ENCODE measurements at places on chromosomes 16 and 17.

DNA sequence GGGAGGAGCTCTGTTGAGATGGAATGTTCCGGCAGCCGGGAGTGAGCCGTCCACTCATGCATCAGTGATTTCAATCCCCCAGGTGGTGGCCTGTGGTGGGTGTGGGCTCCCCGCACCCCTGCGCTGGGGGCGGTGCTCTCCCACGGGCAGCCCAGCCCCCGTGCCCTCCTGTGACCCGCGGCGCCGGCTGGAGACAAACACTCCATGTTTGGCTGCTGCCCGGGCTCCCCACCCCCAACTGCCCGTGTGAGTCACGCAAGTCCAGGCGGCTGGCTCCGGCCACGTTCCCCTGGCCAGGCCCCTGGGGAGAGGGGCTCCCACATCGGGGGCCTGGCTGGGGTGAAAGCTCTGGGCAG, 29.4 kb downstream of the CACNA1H start:
- ATAC-seq, result no peak

DNA sequence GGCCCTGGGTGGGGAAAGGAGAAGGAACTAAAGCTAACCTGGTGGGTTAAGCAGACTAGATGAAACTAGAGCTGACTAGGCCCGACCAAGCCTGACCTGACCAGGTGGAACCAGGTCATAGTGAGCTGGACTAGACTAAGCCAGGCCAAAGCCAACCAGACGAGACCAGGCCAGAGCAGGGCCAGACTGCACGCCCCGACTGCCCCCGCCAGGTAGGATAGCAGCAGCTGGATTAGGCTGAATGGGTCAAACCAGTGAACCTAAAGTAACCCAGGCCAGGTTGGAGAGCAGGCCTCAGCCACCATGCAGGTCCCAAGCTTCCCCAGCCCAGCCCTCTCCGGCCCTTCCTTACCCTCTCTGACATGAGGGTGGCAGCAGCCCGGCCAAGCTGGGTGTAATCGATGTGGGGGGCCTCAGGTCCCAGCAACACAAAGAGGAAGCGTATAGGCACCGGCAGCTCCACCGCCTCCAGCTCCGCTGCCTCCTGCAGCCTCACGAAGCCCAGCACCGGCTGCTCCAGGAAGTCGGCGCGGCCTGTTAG, 9.1 kb downstream of the SLC4A1 start:
- ATAC-seq, result no peak

DNA sequence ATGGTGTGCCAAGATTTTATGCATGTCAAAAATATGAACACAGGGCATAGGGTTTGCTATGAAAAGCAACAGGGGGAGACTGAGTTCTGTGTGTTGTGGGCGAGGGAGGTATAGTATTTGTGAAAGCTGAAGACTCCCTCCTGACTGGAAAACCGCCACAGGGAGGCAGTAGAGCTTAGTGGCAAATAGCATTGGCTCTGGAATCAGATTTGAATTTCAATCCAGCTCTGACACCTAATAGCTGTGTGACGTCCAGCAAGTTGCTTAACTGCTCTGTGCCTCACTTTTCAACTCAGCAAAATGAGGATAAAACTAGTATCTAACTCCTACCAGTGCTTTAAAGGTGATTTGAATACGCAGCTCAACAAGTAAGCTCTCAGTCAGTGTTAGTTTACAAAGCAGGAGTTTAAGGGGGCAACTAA, 22.0 kb downstream of the KPNA2 start:
- ATAC-seq, result peak; percentile 44

- ATAC-seq, result no peak
Observed at GRCh38 chr17:81067391-81067811, 32.5 kb downstream of the BAIAP2 start.

DNA sequence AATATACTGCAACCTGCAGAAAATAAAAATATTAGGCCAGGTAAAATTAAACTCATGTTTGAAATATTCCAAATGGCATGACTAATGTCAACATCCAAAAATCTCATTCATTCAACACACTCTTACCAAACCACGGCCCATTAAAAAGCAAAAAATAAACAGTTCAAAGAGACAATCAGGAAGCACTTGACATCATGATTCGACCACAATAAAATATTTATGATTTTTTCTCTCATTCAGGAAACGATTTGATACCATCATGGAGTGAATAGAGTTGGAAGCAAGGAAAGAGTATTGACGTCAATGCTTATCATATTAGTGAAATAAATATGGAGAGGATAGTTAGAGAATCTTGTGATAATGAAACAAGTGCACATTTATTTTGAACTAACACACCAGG, 354.1 kb downstream of the KCNJ2 start:
- ATAC-seq, result no peak

DNA sequence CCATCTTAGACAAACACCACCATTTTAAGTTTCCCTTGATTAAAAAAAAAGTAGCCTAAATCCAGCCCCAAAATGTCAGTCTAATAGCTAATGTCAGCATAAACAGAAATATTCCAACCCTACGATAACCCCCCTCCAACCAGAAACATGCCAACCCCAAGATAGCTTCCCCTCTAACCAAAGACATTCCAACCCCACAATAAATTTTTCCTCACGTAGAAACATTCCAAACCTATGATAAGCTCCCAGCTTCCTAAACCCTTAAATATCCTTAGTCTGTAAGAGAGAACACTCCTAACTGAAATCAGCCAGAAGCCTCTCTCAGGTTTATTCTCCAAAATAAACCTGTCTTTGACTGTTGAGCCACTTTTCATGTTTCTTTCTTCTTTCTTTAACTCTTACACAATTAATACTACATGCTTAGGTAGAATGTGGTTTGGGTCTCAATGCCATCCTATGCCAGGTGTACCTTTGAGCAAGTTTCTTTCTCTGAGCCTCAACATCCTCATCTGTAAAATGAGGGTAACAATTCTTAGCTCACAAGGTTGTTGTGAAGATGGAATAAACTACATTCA, 10.5 kb upstream of the KRT38 start:
- ATAC-seq, result no peak

DNA sequence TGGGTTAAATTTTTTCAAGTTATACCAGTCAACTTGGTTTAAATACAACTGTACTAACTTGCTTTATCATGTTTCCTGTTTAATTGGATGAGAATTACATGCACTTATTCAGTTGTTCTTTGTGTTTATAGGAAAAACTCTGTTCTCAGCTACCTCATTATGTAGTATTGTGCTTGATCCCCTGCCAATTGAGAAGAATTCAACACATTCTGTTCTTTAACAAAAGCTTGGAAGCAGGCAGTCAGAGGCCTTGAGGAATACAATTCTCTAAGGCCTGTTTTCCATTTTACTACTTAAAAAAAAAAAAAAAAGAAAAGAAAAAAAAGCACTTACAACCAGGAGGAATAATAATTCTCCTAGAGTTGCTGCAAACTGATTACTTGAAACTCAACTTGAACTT, 60.6 kb upstream of the CMIP start:
- no peak for ATAC-seq

DNA sequence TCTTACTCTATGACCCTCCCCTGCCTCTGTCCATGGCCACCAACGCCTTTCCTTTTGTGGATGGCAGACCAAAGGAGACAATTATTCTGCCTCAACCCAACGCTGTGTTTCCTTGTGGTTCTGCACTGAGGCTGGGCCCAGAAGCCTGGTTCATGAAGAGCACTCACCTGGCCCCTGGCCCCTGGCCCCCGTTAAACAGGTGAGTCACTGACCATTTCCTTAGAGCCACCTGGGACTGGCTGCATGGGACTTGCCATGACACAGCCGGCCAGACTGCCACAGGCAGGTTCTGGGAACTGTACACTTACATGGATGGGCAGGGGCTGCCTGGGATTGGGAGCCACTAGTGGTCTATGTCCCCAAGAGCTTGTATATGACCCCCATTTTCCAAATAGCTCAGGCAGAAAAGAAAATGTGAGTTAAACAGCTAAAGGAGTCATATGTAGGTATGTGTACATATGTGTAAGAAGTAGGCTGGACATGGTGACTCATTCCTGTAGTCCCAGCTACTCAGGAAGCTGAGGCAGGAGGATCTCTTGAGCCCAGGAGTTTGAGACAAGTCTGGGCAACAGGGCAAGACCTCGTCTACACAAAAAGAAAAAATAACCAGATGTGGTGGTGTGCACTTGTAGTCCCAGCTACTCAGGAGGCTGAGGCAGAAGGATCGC, 181.9 kb upstream of the CACNG5 start:
- ATAC-seq, result peak; percentile 51

DNA sequence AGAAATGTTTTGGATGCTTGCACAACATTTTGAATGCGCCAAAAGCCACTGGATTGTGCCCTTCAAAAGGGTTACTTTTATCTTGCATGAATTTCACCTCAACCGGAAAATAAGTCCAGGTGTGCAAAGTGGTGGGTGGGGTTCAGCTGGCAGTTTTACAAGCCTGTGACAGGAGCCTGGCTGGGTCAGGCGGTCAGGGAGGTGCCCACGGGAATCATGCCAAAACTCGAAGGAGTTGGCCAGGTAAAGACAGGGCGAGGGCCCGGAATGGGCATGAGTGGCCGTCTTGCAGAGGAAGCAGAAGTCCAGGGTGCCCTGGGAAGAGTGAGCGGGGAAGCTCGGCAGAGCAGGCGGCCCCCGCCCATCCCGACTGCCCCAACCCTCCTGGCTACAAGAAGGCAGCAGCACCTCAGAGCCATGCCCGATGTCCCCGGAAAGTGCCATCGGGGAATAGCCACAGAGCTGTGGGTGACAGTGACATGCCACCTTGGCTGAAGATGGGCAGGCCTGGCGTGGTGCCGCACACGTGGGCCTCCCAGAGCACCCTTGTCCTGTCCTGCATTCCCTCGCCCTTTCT, 19.1 kb upstream of the CACNG1 start:
- ATAC-seq, result no peak

DNA sequence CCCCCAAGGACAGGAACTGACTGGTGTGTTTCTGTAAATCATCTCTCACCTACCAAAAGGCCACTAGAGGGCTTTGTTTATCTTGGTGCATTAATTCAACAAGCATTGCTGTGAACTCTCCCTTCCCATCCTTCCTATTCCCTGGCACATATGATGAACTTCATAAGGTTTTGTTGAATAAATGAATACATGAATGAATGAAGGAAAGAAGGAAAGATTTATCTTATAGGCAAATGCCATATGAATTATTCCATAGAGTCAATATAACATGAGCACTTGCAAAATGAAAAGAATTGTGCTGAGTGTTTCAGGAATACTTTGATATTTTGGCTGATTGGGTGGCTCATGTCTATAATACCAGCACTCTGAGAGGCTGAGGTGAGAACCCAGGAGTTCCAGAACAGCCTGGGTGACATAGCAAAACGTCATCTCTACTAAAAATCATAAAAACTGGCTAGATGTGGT, 4.3 kb downstream of the SPDYE4 start:
- no peak for ATAC-seq
